Left ventricle myocardium superior (tissue), 1 donor: ENCODE measurements at places on chromosomes 11 and 22.

- no peak for DNase-seq
These were observed 1046.9 kb downstream of the BRD1 start for GRCh38 chr22:48780597-48781277.

DNA sequence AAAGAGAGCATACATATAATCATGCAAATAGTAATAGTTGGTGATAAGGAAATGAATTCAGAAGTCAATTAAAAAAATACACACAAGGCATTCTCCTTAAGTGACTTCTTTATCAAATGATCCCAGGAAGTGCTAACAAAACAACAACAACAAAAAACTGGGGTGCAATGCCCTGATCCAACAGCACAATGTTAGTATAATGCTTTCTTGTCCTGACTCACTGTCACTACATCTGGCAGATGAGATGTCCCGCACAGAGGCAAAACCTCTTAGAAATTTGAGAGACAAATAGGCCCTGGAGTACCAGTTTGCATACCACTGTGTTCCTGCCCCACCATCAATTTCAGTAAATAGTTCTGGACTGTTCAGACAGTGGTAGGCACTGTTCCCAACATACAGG, 11.0 kb upstream of the AMBRA1 start:
- DNase-seq = no peak

- DNase-seq = no peak
These were observed 112.7 kb upstream of the OR4B1 start for GRCh38 chr11:48103621-48104567.

- no peak for DNase-seq
These were observed 26.8 kb downstream of the PAK1 start for GRCh38 chr11:77446911-77447629.

DNA sequence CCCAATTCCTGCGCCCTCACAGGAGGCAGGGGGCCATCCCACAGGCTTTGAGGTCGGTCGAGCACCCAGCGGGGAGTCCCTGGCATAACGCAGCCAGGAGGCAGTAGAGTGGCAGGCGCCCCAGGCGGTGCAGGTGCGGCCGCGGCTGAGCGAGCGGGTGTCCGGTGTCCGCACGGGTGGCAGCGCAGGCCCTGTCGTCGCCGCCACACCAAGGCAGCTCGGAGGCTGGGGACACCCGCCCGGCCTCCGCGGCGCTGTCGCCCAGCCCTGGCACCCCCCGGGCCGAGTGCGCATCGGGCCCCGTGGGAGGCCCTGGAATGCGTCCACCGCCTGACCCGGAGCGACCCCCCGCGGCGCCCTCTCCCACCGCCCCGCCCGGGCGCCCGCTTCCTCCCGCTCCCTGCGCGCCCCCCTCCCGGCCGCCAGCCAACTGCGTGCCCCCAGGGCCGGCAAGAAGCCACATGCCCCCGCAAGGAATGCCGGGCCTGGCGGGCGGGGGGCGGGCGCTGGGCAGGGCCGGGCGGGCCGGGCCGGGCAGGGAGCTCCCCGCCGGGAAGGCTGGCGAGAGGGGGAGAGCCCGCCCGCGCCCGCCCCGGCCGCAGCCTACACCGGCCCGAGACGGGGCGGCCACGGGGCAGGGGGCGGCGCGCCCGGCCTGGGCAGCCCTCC, 33.9 kb downstream of the PRDM11 start:
- DNase-seq = peak; percentile 78

- DNase-seq = peak; percentile 43
These were observed 4.3 kb downstream of the IGSF22 start for GRCh38 chr11:18721561-18722292.

GRCh38 chr22:50621948-50622722, 5.8 kb downstream of the ARSA start:
- DNase-seq = no peak

DNA sequence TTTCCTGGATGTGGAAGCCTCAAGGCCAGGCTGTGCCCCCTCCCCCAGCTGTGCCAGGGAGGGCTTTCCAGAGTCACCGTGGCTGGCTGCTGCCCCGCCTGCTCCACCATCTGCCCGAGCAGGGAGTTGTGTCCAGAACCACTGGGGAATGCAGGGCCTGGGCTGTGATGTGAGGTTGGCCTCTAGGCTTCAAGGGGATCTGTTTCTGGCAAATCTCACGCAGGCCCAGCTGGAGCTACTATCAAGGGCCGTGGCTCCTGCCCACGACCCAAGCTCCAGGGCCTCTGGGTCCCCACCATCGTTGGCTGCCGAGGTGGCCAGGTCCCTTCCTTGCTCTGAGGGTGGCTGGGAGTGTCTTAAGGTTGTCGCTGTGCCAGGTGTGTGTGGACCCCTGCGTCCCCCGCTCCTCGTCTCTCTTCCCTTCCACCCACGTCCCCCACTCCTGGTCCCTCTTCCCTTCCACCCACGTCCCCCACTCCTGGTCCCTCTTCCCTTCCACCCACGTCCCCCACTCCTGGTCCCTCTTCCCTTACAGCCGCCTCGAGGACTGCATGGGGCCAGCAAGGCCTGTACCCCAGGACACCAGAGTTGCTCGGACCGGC, 6.1 kb downstream of the BRSK2 start:
- DNase-seq = no peak

DNA sequence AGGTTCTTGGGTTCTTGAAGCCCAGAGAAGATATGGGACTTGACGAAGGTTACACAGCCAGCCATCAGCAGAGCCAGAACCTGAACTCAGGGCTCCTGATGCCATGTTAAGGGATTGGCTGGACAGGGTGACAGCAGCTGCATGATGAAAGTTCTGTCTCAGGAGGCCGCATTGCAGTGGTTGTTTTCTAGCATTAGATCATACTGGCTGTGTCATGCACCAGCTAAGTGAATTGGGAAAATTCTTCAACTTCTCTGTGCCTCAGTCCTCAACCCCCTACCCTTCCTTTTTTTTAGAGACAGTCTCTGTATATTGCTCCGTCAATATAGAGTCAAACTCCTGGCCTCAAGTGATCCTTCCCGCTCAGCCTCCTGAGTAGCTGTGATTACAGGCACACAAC, 5.4 kb upstream of the LTBP3 start:
- DNase-seq = no peak

- no peak for DNase-seq
These were observed 57.7 kb upstream of the CARD18 start for GRCh38 chr11:105197071-105197815.
